ENCODE measurements at places on chromosomes 16 and 17. TPM values are rescaled to one million over a fixed set of nuclear protein-coding genes. Genes with fewer than 3 reads are reported as not detected.

The NHERF2 gene
- 3.0 TPM for total RNA-seq

The PAQR4 gene
- 38.7 TPM for total RNA-seq

The SMIM36 gene
- total RNA-seq: not detected

GRCh38 chr16:28254158-28254557, 38.2 kb upstream of the SBK1 start:
- DNase-seq: no peak

DNA sequence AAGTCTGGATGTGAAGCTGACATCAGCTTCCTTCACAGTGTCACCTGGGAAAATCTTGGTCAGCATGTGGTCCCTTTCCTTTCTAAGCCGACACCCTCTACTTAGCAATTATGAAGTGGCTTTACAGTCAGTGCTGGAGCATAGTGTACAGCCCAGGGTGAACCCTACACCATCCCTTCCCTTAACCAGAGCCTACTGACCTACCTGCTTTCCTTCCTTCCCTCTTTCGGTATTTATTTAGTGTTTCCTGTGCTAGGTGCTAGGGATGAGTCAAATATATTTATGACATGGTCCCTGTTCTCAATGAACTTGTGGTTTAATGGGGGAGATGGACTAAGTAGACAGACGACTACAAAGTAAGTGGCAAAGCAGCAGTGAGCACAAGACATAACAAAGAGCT, 77.5 kb downstream of the CDK5R1 start:
- no peak for DNase-seq

GRCh38 chr17:45382226-45382625, 50.4 kb downstream of the ARHGAP27 start:
- no peak for DNase-seq

DNA sequence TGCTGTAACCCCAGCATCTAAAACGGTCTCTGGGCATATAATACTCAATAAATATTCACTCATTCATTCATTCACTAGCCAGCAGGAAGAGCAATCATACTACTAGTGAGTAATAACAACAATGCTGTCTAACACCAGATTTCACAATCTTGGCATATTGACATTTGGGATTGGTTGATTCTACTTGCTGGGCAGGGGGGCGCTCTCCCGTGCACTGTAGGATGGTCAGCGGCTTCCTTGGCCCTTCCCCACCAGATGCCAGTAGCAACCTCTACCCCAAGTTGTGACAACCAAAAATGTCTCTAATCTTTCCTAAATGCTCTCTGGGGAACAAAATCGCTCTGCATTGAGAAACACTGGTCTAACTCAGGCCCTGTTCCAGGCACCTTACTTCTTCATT, 20.7 kb downstream of the WFDC1 start:
- DNase-seq: no peak

DNA sequence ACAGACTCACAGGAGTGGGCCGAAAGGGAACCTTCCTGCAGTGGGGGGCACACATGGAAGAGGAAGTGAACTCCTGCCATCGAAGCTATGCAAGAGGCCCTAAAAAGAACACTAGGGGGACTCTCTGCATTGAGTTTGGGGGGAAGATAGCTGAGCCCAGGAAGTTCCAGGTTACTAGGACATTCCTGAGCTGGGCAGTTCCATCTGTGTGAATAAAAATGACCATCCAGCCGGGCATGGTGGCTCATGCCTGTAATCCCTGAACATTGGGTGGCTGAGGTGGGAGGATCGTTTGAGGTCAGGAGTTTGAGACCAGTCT, 211.8 kb downstream of the ZNF423 start:
- DNase-seq: no peak

GRCh38 chr17:7284911-7285310, 3.4 kb downstream of the SLC2A4 start:
- DNase-seq: no peak

Measured in CD8-positive, alpha-beta memory T cell (primary cell).